ENCODE measurements at places on chromosomes 11 and 22.
A peak's percentile ranks its signal among the peaks of the same experiment; 100 is the strongest.

- DNase-seq, result no peak
Measured at GRCh38 chr11:72685560-72686480, 11.6 kb upstream of the PDE2A start.

DNA sequence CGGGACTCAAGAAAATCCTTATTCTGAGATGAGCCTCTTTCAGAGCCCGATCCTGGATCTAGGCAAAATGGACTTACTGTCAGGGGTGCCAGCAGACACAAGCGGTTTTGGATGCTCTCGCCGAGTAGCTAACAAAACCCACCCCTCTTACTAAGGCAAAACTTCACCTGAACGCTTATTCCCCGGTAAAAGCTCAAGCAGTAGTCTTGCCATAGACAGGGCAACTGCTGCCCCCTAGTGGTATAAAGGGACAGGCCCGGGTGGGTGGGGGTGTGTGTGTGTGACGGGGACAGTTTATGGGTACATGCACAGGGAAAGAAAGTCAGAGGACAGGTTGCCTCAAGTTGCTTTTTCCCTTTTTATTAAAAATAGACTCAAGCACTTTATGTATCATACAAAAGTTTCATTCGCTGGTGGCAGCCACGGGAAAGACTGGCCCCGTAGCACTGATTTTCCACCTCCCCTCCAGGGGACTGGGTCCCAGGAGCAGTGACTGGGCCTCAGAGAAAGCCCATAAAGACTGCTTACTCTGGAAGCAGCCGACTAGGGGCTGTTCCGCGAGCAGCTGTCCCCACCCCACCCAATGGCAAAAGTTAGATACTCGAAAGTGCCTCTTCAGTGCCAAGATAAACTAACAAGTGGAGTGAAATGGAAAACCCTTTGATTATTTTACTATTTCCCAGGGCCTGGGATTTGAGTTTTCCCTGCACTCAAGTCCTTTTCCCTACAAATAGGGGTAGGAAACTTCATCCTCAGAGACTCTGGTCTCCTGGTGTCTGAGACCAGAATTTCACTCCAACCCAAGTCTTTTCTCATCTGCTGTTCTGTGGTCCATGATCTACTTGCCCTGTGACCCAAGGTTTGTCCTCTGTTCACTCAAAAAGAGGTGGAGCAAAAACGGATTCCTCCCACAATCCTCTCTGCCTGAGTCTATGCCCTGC is 4.7 kb downstream of the YPEL4 start:
- DNase-seq, result peak; percentile 90

- DNase-seq, result no peak
Measured at GRCh38 chr11:10540546-10540914, 457 bp downstream of the RNF141 start.

GRCh38 chr11:124917115-124917637 is 1.9 kb upstream of the HEPN1 start:
- DNase-seq, result no peak

DNA sequence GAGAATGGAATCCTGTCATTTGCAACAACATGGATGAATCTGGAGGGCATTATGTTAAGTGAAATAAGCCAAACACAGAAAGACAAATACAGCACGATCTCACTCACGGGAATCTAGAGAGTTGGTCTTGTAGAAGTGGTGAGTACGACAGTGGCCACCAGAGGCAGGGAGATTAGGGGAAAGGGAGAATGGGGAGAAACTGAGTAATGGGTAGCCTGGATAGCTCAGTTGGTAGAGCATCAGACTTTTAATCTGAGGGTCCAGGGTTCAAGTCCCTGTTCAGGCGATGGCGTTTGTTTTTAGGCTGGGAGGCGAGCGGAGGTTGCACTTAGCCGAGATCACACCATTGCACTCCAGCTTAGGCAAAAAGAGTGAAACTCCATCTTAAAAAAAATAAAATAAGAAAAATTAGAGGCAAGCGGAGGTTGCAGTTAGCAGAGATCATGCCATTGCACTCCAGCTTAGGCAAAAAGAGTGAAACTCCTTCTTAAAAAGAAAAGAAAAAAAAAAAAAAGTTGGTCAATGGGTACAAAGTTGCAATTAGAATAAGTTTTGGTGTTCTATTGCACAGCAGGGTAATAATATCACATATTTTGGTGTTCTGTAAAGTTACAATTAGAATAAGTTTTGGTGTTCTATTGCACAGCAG is 95.7 kb upstream of the UBASH3B start:
- no peak for DNase-seq

GRCh38 chr11:93089474-93090102 is 108.2 kb downstream of the SLC36A4 start:
- DNase-seq, result peak; percentile 6

DNA sequence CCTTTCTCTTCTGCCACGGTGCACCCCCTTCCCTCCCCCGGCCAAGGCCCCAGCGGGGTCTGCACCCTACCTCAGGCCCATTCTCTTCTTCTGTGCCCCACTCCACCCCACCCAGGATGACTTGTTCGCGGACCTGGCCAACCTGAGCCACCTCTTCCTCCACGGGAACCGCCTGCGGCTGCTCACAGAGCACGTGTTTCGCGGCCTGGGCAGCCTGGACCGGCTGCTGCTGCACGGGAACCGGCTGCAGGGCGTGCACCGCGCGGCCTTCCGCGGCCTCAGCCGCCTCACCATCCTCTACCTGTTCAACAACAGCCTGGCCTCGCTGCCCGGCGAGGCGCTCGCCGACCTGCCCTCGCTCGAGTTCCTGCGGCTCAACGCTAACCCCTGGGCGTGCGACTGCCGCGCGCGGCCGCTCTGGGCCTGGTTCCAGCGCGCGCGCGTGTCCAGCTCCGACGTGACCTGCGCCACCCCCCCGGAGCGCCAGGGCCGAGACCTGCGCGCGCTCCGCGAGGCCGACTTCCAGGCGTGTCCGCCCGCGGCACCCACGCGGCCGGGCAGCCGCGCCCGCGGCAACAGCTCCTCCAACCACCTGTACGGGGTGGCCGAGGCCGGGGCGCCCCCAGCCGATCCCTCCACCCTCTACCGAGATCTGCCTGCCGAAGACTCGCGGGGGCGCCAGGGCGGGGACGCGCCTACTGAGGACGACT is 15.9 kb downstream of the RTN4RL2 start:
- DNase-seq, result peak; percentile 24

GRCh38 chr22:19991645-19992451 is 24.8 kb downstream of the ARVCF start:
- DNase-seq, result no peak

GRCh38 chr11:35825386-35825785 is 118.5 kb upstream of the LDLRAD3 start:
- no peak for DNase-seq

DNA sequence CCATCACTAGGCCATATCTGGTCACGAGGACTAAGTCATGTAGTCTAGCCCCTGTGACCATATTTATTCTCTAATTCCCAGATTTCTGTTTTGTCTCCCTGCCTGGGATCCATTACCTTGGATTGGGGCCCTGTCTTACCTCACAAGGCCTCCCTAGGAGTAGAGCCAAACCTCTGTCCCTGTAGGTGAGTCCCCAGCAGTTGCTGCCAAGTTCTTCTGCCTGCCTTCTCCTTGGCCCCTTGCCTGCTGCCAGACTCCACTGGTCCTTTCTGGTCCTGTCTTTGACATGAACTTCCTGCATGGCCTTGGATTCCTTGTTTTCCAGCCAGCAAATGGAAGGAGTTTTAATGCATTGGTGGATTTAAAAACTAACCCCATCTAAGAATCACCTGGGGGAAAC is 35.6 kb upstream of the CADM1 start:
- DNase-seq, result no peak

DNA sequence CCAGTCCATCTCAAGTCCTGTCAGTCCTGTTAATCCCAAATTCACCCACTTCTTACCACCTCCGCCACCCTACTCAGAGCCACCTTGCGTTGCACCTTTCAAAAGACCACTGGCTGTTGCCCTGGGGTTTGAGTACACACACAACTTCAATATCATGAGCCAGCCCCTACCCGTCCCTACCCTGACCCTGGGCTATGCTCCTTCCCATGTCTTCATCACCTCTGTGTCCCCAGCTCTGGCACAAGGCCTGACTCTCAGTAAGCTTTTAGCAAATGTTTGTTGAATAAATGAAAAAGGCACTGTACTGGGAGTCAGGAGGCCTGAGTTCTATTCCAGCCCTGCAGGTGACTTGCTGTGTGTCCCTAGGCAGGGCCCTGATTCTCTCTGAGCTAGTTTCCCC is 26.5 kb downstream of the OTOG start:
- no peak for DNase-seq

- DNase-seq, result no peak
Measured at GRCh38 chr11:802018-802617, 2.9 kb downstream of the PIDD1 start.

GRCh38 chr11:93481696-93482095 is 61.5 kb downstream of the SMCO4 start:
- no peak for DNase-seq

- no peak for DNase-seq
Measured at GRCh38 chr11:76382209-76382608, 1.1 kb downstream of the GVQW3 start.

GRCh38 chr11:11968511-11969280 is 39.7 kb downstream of the DKK3 start:
- no peak for DNase-seq

- no peak for DNase-seq
Measured at GRCh38 chr11:126896025-126896424, 104.5 kb downstream of the KIRREL3 start.

DNA sequence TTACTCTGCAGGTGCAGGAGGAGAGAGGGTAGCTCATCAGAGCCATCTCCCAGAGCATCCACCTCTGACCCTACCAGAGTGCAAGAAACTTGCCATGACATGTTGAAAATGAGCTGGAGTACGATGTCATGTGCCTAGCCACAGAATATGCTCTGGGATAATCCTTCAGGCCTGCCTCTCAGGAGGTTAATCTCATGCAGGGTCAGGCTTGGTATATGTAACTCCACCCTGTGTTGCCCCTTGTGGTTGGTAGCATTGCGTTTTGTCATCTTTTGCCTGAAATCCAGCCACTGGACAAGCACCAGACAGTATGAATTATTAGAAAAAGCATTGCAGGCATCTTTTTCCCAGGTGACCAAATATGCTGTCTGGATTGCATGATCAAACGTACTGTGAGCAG is 36.2 kb downstream of the CNTF start:
- no peak for DNase-seq

- no peak for DNase-seq
Measured at GRCh38 chr11:85582111-85582510, 45.0 kb downstream of the DLG2 start.

GRCh38 chr11:111541254-111542061 is 938 bp downstream of the LAYN start:
- peak; percentile 11 for DNase-seq

DNA sequence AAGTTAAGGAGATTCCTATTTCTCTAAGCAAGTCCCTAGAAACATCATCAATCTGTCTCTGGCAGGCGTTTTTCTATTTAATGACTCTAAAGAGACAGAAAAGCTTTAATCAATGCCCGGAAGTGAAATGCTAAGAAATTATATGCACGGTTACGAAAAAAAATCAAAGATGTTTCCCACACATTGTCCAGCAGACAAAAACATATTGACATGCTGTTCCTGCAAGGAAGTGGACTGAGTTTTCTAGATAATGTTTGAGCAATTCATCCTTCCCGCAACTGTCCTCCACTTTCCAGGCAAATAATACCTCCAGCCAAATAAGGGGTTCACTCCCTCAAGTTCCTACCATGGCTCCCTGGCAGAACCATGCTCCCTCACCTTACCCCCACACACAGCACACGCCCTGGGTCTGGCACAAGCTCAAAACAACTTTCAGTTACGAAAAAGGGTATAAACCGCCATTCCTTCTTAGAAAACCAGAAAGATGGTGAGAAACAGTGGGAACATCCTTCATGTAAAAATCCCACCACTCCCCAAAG is 29.6 kb downstream of the GALNT18 start:
- DNase-seq, result no peak

GRCh38 chr11:13963949-13964770 is 1.6 kb downstream of the SPON1 start:
- no peak for DNase-seq

GRCh38 chr11:69531717-69532088 is 50.2 kb downstream of the LINC01488 start:
- no peak for DNase-seq

GRCh38 chr11:7846003-7846402 is 49.3 kb upstream of the OR5P2 start:
- no peak for DNase-seq

- DNase-seq, result no peak
Measured at GRCh38 chr11:65743681-65744025, 23.1 kb upstream of the RNASEH2C start.

GRCh38 chr22:39723899-39724351 is 153.4 kb downstream of the CACNA1I start:
- DNase-seq, result no peak

DNA sequence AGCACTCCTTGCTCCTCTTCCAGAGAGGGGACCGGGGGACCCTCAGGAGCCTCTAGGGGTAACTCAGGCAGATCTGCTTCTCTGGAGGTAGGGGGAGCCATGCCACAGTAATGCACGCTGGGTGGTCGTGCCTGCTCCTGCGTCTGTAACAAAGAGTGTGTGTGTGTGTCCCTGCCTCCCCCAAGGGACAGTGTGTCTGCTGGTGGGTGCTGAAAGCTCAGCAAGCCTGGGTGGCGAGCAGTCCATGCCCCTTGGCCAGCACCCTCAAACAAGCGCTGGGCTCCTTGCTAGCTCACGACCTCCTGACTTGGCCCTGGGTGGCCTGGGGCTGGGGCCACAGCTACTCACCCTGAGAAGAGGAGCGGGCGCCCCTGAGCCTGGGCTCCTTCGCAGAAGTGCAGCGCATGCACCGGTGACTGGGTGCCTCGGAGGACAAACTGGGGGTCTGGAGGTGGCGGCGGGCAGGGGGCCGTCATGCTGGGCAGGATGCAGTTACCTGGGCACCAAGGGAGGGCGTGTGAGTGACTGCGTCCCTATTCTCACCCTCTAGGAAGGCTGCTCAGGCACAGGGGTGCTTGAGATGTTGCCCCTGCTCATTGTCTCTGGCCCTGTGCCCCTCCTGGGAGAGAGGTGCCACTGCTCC is 33.7 kb downstream of the GNB1L start:
- no peak for DNase-seq

DNA sequence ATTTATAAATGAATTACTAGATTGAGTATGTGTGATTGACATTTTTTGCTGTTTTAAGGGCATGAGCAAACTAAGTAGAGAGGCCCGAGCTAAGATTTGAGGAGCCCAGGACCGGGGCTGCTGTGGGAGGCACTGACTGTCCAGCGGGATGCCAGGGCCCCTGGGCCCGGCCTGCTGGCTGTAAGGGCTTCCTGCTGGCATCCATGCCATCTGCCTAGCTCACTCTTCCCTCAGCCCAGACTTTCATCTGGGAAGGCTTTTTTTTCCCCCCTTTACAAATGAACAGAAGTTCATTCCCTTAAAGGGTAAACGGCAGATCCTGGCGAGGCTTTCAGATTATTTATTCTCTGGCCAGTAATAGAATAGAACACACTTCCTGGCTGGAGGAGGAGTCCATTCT is 16.0 kb upstream of the TP53I11 start:
- DNase-seq, result no peak

GRCh38 chr11:2462543-2462985 is 17.8 kb downstream of the KCNQ1 start:
- DNase-seq, result no peak

DNA sequence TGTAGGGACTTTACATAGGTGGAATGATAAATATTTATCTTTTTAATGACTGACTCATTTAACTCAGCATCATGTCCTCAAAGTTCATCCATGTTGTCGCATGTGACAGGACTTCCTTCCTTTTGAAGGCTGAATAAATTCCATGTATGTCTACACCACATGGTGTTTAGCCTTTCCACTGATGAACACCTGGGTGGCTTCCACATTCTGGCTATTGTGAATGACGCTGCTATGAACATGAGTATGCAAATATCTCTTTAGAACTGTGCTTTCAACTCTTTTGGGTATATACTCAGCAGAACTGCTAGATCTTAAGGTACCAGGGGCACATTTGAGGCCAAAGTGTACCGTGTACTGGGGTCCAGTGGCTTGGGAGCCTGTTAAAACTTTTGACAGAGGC is 24.1 kb downstream of the LARGE1 start:
- no peak for DNase-seq

Data from CD4-positive, alpha-beta T cell treated with Interleukin-12 subunit alpha and Interleukin-12 subunit beta, for 1 hour (primary cell).